CD4-positive, alpha-beta T cell treated with Interleukin-1 beta for 1 hour (primary cell): ENCODE measurements at places on chromosomes 1 and 21.

DNA sequence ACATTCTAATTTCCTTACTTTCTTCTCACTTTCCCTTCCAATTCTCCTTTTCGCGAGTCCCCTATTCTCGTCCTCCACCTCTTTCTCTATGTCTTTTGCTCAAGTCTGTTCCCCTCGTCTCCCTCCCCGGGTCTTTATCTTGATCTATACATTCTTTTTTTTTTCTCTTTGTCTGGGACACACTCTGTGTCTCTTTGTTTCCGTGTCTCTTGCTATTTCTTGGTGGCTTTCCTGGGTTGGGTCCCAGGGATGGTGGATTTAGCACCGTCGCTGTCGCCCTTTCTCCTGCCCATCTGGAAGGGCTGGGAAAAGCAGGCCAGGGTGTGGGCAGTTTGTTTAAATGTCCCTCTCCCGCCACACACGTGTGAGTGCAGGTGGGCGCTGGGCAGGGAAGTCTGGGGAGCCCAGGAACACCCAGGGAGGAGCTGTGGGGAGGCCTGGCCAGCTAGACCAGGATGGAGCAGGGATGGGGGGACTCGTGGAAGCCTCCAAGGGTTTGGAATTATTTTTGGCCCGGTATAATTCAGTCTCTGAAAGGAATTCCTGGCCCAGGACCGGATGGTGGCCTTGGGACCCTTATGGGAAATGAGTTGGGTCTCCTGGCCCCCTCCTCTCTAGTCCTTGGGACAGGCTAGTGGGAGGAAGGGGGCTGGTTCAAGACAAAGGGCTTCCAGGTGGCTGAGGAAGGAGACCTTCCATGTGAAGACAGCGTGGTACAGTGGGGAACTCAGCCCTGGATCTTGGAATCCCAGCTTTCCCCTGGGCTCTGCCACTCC, 9.5 kb upstream of the ID3 start:
- no peak for DNase-seq

DNA sequence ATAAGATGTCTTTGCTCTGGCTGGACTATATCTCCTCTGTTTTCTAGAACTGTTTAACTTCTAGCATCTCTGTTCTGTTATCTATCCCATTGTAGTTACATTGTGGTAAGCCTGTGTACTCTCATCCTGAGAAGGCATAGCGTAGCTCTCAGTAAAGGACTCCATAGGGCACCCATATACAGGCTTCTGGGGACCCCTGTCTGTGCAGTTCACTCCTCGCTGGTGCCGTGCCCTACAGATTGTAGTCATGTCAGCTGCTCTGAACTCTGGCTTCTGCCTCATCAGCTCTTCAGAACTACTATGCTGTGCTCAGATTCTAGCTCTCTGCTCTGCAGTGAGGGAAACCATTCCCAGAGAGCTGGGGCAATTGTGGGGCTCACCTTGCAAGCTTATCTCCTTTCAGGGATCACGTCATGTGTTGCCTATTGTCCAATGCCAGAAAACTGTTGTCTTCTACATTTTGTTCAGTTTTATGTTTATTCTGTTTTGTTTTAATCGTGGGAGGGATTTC, 181.3 kb upstream of the USP24 start:
- no peak for DNase-seq

GRCh38 chr1:180912801-180913565, at the start of gene KIAA1614:
TSS of gene KIAA1614 (plus strand) at chr1:180912897. CDS start at chr1:180913244, 347 bp downstream.
- DNase-seq, result no peak

DNA sequence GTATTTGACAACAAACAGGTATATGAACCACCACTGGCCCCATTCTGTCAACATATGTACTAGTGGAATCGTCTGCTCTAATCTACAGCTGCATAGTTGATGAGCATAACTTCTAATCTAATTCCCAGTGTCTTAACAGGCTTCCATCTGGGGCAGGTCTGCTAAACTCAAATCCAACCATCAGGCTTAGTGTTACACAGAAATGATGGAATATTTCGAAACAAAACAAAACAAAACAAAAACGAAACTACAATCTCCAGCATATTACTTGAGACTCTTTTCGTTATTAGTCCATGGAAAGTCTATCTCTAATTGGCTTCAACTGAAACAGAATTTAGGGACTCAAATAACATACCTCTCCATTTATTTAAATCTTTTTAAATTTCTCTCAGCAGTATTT, 37.6 kb downstream of the DIPK1A start:
- no peak for DNase-seq

- no peak for DNase-seq
Observed at GRCh38 chr1:81672766-81673165, 128.0 kb upstream of the ADGRL2 start.

DNA sequence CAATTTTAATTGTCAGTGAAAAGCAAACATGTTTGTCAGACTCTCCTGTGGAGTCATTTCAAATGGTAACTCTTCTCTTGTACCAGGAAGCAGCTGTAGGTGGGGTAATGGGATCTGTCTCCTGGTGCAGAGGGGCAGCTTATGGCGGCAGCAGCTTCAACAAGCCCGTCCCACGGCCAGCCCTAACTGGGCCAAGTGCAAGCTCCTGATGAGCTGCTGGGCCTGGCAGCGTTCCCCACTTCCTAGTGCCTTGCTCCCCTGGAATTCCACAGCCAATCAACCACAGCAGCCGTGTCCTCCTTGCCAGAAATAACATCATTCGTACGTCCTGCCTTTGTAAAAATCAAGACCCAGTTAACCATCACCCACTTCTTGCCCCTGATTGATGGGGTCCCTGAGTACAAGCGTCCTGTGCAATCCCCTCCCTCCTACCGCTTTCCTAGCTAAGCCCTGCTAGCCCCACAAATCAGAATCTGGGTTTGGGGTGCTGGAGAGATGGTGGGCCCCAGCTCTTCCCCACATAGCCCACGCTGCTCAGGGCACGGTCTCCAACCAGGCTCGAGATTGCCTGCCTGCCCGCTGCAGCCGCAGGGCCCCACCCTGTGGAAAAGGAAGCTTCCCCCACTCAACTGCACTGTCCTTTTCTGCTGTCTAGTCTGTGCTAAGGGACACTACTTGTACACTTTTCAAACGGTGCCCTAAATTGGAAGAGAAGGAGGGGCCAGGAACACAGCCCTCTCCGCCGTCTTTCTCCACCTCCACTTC, 61.2 kb downstream of the TOR1AIP2 start:
- no peak for DNase-seq

DNA sequence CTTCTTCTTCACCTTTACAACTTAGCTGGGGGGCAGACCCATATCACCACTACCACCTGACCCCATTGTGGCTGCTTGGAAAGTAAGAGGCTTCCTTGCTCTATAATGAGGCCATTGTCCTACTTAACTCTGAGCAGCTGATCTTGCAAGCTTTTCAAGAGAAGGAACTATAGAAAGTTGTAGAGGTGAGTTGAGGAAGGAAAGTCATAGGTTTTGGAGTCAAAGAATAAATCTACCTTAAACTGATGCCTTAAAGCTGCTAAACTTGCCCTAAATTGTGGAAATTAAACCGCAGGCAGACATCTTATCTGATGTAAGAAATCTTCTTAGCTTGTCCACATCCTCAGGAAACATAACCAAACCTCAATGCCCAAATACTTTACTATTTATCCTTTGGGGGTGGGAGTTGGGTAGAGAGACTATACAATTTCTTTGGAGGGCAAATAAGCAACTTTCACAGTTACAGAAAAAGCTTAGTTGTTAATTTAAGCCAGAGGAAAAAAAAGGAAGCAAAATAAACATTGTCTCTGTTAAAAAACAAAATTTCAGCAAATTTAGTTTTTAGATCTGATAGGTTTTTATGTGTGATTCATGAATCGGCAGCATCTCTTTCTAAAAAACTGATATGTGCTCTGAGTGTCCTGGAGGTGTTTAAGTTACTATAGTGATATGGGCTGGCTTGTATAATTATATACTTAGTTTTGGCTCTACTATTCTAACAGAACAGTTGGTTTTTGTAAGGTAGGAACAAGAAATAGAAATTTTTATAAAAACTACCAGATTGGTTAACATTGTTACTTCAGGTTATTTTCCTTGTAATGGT, 4.7 kb downstream of the IL23R start:
- no peak for DNase-seq

DNA sequence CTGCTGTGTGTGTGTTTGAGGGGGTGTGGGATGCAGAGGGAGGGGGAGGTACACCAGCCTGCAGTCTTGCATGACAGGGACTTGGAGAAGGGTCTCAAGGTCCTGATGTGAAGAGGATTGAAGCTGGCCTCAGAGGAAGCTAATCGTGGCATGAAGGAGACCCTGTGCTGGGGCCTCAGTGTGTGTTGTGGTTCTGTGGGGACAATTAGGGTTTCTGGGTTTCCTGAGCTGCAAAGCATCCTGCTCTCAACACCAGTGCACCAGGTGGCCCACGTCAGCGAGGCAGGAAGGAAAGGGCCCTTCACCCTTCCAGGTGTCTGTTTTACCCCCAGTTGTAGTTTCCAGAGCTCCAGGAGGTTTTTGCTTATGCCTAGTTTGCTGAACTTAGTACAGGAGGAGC, 52.8 kb downstream of the TENT5C start:
- DNase-seq, result peak; percentile 75

- DNase-seq, result no peak
Observed at GRCh38 chr1:91830242-91831131, 55.5 kb downstream of the TGFBR3 start.
